ENCODE measurements at places on chromosomes 4 and X.

- no peak for DNase-seq
Measured at GRCh38 chr4:152052451-152053057, 291.7 kb upstream of the GATB start.

GRCh38 chr4:144709793-144710525 lies 64.0 kb downstream of the HHIP start:
- DNase-seq: no peak

DNA sequence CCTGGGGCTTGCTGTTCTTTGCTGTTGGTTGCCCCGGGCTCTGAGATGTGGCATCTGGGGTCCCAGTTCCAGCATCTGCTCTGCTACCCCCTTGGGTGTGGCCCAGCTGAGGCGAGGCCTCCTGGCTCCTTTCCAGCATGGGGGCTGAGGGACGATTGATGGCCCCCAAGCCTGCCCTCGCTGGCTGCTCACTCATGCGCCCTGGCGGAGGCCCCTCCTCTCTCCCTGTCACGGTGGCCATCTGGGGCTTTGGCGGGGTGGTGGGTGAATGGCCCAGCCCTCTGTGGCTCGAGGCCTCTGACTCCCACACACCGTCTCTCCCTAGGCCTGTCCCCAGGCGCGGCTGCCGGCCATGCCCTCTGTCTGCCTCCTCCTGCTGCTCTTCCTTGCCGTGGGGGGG lies 1.8 kb downstream of the PLXNA3 start:
- no peak for DNase-seq

- no peak for DNase-seq
Measured at GRCh38 chr4:7126981-7127380, 59.1 kb upstream of the GRPEL1 start.

DNA sequence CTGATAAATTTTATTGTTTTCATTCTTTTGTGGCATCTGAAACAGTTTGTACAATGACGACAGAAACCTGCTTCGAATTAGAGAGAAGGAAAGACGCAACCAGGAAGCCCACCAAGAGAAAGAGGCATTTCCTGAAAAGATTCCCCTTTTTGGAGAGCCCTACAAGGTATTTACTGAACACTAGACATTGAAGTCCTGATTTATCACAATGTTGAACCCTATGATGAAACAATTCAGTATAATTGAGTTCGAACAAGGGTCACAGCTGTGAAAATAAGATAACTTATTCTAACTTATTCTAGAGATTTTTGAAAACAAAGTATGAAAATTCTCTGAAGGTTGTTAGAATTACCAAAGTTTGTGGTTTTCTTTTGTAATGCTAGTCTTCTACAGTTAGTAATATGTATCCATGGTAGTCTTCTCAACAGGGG lies 111.3 kb downstream of the AFF1 start:
- no peak for DNase-seq

- no peak for DNase-seq
Measured at GRCh38 chr4:115126491-115126890, 13.1 kb upstream of the NDST4 start.

GRCh38 chrX:7047951-7048350 lies 99.6 kb upstream of the STS start:
- no peak for DNase-seq

GRCh38 chr4:7862561-7863192 lies 77.0 kb downstream of the AFAP1 start:
- no peak for DNase-seq

DNA sequence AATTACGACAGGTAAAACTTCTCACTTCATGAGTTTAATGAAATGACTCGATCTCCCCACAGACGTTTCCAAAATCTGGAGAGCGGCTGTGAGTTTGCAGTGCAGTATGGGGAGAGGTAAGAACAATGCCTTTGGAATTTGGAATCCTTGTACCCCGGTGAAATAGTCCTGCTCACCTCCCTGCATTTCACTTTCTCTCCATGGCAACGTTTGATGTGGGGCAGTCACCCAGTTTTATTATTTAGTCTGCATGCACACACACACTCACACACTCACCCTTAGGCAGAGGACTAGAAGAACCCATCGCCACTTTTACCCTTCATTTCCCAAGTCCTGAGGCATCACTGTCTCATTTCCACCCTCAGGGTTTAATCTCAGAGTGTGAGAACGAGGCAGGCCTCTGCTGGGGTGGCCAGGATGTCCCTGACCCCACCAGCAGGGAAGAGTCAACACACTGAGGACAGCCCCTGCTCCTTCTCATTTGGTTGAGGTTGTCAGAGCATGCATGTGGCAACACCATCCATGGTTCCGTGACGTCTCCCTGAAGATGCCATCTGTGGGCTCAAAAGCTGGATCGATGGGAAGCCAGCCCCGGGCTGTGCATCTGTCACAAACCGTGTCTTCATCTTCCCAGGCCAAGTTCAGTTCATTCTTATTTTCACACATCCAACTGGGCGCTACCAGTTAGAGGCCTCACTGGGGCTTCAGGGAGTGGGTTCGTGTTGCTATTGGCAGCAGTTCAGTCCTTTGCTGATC lies 119.8 kb upstream of the TRIM2 start:
- no peak for DNase-seq
